ENCODE measurements at places on chromosomes 1 and 21.

GRCh38 chr1:68344208-68344607 lies 105.5 kb downstream of the RPE65 start:
- no peak for DNase-seq

GRCh38 chr1:207962716-207963426 lies 51.9 kb upstream of the CD34 start:
- no peak for DNase-seq

- no peak for DNase-seq
Measured at GRCh38 chr1:29577512-29577911, 341.2 kb downstream of the PTPRU start.

DNA sequence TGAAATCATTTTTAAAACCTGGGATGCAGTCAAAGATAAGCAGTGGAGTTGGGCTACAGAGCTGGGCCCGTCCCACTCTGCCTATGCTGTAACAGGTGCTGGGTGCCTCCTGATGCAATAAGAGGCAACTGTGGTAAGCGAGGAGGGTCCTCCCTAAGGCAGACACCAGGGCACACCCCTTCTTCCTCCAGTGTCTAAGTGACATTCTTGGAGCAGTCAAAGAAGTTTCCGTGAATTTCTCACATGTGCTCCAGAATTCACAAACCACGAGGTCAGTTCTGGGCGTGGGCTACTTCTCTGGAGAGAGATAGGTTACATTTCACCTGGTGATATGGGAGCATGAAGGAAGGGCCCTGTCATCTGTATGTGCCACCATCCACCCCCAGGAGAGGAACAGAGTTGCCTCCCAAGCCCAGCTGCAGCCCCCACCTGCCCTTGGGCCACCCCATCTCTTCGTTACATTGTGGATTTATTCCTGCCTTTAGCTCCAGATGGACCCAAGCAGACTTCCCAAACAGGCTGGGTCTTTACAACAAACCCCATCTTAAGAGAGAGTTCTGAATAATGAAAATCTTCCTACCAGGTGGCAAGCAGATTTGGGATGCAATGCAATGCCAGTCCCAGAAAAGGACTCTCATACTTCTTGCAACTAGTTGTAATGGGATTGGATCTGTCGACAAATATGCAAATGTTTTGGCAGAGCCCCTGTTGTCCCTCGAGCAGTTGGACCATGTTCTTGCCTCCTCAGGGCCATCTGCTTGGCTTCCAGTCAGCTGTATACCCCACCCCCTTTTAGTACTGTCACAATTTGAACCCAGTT lies 82.5 kb upstream of the CNTN2 start:
- DNase-seq: no peak

GRCh38 chr1:183993132-183993531 lies 44.4 kb downstream of the COLGALT2 start:
- no peak for DNase-seq

DNA sequence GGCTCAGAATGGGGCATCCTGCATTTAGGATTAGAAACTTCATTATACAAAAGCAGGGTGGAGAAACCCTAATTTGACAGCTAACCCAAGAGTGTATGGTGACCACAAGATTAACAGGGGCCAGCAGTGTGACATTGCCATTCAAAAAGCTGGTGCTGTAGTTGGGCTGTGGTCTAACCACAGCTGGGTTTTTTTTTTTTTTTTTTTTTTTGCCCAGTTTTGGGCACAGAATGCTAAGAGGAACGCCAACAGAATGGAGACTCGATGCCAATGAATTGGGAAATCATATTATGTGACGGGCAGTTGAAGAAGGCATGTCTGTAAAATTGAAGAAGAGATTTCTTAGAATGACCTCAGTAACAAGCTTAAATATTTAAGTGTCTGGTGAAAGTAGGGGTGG lies 58.4 kb downstream of the NFIA start:
- no peak for DNase-seq

GRCh38 chr1:20867847-20868246 lies 80.7 kb upstream of the HP1BP3 start:
- DNase-seq: no peak

DNA sequence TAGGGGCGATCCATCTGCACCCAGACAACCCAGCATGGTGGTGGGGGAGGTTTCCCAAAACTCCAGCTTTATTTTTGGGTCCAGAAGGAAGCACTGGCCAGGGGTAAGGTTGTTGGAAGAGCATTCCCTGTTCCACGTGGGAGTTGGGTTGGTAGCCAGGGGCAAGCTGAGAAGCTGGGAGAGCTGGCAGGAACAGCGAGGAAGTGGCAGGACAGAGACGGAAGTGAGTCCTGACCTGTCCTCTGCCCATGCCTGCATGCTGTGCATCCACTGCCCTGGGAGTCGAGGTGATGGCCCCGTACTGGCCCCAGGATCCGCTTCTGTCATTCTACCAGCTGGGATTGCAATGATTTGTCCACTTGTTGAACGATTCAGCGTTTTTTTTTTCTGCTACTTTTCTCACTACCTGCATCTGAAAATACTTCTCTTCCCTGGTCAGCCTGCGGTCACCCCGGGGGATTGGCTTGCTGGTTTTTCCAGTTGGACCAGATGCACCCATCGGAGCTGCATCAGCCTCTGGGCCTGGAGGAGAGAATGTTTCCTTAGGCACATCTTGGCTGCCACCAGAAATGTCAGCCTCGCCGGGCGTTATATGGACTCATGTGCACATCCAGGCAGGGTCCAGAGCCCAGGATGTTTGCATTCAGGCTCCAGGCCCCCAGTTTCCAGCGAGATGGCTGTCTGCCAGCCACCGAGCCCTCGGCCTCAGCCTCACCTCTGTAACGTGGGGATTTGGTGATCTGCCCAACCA lies 28.3 kb upstream of the TMPRSS2 start:
- DNase-seq: no peak

GRCh38 chr1:65992165-65992821 lies 199.6 kb downstream of the PDE4B start:
- no peak for DNase-seq

GRCh38 chr1:7768583-7768982 lies 2.5 kb upstream of the VAMP3 start:
- no peak for DNase-seq

GRCh38 chr1:209989525-209989924 lies 51.5 kb downstream of the SYT14 start:
- DNase-seq: peak; percentile 10

DNA sequence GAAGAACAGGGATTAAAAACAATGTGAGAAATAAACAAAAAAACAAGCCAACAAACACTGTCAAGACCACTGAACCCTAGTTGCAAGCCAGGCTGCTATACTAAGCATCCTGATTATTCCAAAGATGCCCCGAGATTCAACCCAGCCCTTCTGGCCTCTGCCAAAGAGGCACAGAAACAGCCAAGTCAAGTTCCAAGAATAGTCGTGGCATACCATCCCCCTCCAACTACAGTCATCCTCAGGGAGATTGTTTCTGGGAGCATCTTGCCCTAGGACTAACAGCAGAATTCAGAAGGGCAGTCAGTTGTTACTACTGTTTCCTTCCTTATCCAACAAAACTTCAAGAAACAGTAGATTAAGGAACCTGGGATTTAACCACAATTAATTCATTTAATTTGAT lies 52.3 kb downstream of the ABL2 start:
- no peak for DNase-seq

DNA sequence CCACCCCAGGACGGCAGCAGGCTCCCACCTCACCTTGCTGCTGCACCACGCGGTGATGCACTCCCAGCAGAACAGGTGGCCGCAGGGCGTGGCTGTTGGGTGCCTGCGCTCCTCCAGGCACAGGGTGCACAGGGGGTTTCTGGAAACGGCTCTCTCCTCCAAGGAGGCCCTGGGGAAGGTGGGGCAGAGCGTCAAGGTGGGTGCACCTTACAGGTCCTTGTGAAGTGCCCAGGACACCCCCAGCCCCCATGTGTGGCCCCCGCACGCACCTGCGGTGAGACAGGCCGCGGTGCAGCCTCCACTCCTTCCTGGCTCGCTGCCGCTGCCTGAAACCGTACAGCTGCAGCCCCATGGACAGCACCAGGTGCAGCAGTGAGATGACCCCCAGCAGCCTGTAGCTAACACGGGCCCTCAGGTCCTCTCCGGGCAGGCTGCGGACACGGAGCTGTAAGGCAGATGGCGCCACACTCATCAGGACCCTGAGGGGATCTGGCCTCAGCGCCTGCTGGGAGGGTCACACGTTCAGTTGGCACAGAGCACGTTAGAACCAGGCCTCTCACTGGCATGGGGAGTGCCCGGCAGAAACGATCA lies 5.8 kb downstream of the PEX10 start:
- DNase-seq: no peak

DNA sequence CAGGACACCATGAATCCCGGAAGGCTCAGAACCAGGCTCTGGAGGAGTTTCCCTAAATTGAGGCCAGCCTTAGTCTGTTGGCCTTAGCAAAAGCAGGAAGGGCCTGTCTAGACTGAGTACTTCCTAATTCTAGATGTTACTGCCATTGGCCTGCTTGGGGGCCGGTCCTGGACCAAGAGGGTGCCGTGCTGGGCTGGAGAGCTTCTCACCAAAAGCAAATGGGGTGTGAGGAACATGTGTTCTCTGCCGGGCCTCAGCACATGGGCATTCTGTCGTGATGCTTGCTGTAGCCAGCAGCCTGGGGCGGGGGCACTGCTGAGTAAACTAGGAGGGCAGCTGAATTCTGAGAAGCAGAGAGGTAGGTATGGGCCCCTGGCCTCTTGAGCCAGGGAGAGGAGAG lies 35.7 kb upstream of the MAN1C1 start:
- no peak for DNase-seq
